AG09309 (cell line): ENCODE measurements at places on chromosomes 16 and 17.

DNA sequence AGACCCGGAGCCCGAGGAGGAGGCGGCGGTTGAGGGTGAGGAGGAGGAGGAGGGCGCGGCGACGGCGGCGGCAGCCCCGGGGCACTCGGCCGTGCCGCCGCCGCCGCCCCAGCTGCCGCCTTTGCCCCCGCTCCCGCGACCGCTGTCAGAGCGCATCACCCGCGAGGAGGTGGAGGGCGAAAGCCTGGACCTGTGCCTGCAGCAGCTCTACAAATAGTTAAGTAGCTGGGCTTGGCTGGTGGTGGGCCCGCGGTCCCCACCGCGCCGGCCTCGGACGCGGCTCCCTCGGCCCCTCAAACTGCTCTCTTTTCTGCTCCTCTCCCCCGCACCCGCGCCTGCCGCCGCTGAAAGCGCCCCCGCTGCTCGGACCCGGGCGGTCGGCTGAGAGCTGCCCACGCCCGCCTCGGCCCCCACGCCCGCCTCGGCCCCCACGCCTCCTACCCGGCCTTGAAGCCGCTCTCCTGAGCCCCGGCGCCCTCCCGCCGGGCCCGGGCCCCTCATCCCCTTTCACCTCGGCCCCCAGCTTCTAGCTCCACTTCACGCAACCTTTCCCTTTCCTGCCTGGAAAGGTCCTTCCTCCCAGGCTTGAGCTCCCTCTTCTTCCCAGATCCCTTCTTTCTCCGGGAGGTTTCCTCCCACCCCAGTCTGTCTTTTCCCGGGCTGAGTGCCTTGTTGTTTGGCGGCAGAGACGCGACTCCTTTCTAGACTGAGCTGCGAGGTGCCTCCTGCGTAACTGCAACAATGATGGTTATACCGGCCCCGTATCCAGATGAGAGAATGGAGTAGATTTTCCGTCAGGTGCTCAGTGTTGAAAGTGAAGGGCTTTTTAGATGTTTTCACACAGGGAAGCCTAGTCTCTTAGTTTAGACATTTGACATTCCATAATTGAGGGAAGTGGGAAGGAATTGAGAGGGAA lies 850 bp downstream of the PPM1E start:
- no peak for DNase-seq

- DNase-seq: no peak
These were observed 75.7 kb upstream of the NKD1 start for GRCh38 chr16:50472472-50472871.

GRCh38 chr17:71486261-71486660 lies 634.6 kb upstream of the SOX9 start:
- DNase-seq: no peak

DNA sequence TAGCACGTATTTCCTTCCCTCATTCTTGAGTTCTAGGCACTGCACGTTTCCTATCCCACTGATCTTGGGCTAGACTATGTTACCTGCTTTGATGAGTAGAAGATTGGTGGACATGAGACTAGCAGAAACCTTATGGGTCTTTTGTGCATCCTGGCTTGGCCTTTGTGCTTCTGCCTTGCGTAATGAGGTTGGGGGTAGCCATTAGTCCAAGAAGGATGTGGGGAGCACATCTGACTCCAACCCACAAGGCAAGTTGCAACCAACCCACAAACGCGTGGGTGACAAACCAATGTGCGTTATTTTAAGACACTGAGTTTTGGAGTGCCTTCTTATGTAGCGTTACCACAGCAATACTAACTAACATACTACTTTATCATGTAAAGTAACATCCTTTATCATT lies 180.4 kb upstream of the IRX5 start:
- no peak for DNase-seq

- no peak for DNase-seq
These were observed 1.3 kb downstream of the GPATCH8 start for GRCh38 chr17:44501866-44502375.

GRCh38 chr17:37475731-37476420 lies 13.8 kb upstream of the DUSP14 start:
- no peak for DNase-seq

DNA sequence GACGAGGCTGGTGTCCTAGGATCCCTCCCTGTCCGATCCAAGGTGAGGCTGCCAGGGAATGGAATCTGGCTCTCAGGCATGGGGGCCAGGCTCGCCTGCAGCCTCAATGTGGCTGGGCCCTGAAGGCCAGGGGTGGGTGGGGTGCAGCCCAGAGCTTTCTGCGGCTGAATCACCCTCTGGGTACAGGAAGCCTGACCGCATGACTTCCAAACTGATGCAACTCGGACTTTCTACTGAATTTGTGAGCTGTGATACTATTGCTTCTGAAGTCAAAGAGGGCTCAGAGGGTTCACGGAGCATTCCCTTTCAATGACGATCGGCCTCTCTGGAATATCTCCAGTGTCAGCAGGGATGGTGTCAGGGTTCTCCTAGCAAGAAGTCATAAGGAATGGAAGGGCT lies 123.7 kb downstream of the METRNL start:
- peak; percentile 98 for DNase-seq

GRCh38 chr17:82684228-82684841 lies 14.2 kb downstream of the RAB40B start:
- no peak for DNase-seq

- DNase-seq: no peak
These were observed 22.9 kb downstream of the MARVELD3 start for GRCh38 chr16:71648921-71649320.

DNA sequence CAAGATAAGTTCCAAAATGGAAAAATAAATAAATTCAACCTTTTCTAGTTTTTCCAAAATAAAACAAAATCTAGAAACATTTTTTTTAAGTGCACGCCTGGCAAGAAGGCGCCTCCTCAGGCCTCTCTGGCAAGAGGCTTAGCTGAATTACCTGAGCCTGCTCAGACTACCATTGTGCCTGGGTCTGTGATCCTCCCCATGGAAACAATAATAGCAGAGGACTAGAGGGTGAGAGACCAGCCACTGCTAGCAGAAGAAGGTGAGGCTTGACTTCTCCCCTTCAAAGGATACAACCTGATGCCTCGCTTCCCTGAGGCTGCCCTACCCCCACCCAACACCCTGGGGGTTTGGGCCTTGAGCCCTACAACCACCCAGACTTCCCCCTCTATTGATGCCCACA lies 14.8 kb downstream of the TERB1 start:
- DNase-seq: no peak

DNA sequence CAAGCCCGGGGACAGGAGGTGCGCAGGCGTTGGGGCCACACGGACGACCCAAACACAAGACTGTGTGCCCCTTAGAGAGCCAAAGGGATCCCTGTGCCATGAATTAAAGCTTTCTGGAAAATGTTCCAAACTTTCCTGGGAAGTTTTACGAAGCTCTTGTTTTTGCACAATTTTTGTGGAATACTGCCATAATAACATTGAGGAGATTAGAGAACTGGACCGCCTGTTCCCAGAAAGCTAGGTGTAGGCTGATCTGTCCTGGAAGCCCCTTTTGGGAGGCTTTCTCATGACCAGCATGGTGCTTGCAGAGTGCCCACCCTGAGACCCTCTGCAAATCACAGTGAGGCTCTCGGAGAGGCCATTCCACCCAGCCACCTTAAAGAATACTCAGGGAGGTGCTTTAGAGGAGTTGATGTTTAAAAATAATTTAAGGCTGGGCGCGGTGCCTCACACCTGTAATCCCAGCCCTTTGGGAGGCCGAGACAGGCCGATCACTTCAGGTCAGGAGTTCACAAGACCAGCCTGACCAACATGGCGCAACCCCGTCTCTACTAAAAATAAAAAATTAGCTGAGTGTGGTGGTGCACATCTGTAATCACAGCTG lies 1.1 kb downstream of the KDM8 start:
- DNase-seq: no peak

DNA sequence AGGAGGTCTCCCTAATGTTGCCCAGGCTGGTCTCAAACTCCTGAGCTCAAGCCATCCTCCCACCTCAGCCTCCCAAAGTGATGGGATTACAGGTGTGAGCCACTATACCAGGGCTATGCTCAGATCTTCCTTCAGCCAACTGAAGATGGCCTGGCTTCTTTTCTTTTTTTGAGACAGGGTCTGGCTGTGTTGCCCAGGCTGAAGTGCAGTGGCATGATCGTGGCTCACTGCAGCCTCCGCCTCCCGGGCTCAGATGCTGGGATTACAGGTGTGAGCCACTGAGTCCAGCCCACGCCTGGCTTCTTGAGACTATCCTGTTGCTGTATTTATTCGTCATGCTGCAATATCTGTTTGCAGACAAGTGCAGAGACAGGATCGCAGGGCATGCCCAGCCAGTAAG lies 4.1 kb downstream of the SLC25A19 start:
- DNase-seq: no peak

DNA sequence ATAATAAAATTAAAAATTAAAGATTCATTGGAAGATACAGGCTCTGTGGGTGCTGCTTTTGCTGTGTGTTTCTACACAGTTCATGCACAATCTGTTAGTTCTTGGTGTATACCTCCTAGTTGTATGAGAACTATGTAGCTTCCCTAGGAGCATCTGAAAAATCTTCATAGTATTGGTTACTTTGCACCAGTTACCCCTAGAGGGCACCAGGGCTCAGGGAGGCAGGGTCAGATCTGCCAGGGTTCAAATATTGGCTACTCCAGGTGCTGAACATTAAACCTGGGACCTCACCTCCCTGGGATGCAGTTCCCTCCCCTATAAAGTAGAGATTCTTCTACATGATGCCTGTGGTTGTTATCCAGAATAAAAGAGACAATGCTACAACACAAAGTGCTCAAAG lies 583.0 kb upstream of the CDH11 start:
- DNase-seq: no peak

DNA sequence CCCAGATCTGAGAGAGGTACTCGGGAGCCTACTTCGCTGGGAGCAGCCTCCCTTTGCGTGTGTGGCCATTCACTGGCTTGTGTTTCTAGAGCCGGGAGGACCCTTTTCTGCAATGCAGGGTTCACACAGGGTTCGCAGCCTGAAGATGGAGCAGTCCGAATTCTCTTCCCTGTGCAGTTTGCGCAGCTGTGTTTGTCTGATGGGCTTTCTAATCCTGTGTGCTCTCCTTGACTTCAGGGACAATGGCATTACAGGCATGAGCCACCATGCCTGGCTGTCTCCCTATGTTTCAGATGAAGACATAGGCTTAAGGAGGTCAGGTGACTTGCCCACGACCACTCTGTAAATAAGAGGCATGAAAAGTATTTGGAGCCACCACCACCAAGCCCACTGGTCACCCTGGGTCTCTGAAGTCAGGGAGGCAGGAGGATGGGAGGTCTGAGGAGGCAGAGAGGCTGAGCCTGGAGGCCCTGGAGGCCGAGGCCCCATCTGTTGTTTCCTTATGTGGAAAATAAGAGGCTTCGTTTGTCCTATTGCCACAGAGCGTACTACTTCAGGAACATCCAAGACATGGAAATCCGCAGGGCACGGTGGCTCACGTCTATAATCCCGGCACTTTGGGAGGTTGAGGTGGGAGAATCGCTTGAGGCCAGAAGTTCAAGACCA lies 5.0 kb upstream of the STH start:
- DNase-seq: no peak

DNA sequence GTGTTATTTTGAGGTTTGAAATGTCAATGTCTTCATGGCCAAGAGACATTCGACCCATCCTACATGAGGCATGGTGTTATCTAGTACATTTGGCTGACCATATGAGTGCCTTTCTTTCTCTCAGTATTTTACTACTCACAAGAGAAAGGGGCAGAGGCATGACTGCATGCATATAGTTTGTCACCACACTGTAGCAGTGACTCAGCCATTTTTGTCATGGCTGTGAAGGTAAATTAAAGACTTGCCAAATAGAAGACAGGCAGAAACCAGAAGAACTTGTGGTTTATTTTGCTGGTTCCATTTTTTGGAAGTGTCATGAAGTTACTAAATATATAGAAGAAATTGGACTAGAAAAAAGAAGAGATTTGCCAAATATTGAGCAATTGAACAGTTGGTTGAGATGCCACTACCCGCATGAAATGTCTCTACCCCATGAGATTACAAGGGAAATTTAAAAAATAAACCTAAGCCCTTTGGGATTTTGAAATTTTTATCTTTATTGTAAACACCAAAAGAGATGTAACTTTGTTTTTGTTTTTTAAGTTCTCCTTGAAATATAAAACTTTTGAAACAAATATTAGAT lies 170.3 kb downstream of the CHD9 start:
- DNase-seq: no peak

DNA sequence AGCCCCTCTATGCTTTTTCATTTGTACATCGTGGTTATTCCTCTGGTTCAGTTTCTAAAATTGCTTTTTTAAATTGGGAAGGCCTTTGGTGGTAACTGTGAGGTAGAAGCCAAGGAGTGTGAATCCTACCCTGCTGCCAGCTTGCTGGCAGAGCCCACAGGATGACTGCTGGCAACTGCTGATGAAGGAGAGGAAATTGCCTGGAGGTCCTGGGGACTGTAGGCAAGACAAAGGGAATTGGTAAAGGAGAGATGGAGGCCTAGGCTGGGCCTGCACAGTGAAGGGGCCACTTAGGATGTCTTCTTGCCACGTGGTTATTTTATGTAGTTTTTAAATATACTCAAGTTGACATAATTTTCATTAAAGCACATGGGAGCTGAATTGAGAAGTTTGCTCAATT lies 15.8 kb downstream of the C17orf58 start:
- no peak for DNase-seq

GRCh38 chr16:86734543-86735460 lies 156.5 kb downstream of the FOXL1 start:
- no peak for DNase-seq

- DNase-seq: no peak
These were observed 16.0 kb downstream of the HOXB4 start for GRCh38 chr17:48561884-48562810.

- DNase-seq: no peak
These were observed 26.0 kb downstream of the SYCE1L start for GRCh38 chr16:77225182-77225581.

GRCh38 chr17:4796552-4796920 lies 572 bp downstream of the PSMB6 start:
- no peak for DNase-seq

- no peak for DNase-seq
These were observed 16.3 kb downstream of the SLFN12L start for GRCh38 chr17:35521150-35521549.

GRCh38 chr17:82366749-82367148 lies 4.8 kb upstream of the UTS2R start:
- DNase-seq: no peak

DNA sequence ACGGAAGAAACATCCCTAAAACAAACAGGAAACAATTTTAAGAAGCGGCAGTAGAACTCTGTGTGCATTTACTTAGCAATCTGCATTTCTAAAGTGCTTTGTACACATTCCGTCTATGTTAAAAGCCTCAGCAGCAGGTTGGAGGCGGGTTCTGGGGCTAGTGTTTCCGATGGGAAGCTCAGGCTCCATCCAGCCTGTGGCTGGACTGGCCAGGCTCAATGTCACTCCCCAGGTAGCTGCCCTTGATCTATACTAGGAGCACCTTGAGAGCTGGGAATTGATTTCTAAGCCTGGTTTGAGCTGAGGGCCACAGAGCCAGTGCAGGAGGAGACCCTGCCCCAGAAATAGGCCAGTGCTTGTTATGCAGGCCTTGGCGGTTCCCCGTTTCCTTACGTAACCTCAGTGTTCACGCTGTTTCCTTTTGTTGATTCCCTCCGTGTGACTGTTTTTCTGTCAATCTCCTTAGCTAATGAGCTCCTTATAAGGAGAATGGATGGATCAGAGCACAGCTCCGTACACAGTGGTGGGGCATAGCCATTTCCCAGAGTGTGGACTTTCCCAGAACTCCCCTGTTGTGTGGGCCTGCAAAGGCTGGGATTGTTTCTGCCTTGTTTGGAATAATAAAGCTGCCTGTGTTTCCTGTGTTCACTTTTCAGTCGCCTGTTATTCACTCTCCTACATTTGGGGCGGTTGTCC lies 21.4 kb downstream of the ADORA2B start:
- DNase-seq: no peak
